ENCODE measurements at places on chromosomes 6 and 20.

GRCh38 chr6:114634016-114634415 lies 291.2 kb upstream of the HS3ST5 start:
- DNase-seq, result no peak

DNA sequence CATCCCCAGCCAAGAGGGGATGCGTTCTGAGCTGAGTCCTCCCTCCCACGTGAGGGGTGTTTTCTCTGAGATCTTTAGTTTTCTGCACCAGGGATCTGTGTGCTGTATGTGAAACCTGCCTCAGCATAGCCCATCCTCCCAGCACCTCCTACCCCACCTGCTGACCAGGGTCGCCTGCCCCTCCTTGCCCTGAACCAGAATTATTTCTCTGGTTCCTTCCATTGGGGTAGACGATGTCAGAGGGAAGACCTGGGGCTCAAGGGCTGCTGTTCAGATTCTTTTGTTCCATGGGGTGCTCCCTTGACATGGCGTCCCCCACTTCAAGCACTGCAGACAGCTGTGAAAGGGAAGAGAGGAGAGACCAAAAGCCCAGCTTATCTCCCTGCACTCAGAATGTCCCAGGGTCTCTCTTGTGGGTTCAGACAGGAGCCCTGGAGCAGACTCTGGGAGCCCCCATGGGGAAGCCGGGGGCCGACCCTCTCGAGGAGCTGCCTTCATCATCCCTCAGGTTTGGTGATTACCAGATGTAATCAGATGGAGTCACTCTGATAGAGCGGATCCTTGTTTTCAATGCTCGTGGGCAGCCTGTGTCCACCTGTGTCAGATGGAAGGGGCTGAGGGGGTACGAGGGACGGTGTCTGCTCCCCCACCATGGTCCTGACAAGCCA lies 74.3 kb downstream of the ERMARD start:
- DNase-seq, result no peak

DNA sequence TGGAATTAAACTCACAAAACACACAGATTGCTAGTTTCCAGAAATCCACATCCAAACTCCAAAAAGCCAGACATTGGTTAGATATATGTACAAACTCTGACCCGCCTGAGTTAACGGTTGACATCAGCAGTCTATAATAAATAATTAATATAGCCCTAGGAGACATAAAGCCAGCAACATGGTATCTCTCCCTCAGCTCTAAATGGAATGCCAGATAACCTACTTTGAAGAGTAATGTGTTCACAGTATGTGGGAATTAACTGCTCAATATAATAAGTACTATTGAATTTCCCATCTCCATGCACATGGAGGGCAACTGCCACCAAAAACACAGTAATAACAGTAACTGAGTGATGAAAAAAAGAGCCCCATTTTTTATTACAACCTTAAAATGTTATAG lies 383.2 kb downstream of the CD83 start:
- no peak for DNase-seq

GRCh38 chr6:15642276-15642675 lies 20.6 kb downstream of the DTNBP1 start:
- DNase-seq, result peak; percentile 27

- DNase-seq, result no peak
These were observed 26.6 kb downstream of the NSFL1C start for GRCh38 chr20:1440024-1440423.
